Stimulated activated naive B cell treated with anti-CD40 and anti-IgM and Interleukin-4, amounts not matched to agents 10 μg/mL and 1 μg/mL and 100 μg/mL, for 72 hours (primary cell): ENCODE measurements at places on chromosomes 5 and 9.
A peak's percentile ranks its signal among the peaks of the same experiment; 100 is the strongest.

GRCh38 chr5:134736173-134736812, 2.1 kb upstream of the CAMLG start:
- DNase-seq, result no peak

- peak; percentile 82 for DNase-seq
These were observed 16.1 kb upstream of the CRB2 start for GRCh38 chr9:123339666-123340510.

DNA sequence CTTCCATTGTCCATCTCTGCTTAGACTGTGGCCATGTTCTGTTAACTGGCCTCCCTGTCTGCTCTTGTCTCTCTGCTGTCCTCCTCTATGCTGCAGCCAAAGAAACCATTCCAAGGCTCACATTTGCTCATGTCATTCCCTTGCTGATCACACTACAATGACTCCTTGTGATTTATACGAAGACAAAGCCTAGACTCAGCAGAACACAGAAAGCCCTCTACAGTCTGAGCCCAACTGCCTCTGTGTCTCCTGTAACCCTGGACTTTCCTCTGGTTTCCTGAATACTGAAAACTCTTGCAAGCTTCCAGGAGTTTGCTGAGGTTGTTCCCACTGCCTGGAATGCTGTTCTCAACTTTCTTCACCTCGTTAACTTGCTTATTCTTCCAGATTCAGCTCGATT, 191.8 kb downstream of the TMEM38B start:
- no peak for DNase-seq

DNA sequence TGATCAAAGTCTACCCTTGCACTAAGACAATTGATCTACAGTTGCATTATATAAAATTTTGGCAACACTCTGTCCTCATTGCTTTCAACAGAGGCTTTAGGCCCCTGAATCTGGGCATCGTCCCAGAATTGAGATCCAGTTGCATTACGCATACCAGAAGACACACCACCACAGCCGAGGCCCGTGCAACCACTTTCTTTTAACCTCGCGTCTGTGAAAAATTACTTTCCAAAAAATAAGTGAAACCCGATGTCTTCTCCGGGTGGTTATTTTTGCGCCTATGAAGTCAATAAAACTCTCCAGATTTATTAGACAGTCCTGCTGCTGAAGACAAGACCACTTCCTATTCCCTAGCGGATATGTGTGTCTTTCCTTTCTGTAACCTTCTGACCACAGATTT, 52.1 kb upstream of the NFIB start:
- no peak for DNase-seq

DNA sequence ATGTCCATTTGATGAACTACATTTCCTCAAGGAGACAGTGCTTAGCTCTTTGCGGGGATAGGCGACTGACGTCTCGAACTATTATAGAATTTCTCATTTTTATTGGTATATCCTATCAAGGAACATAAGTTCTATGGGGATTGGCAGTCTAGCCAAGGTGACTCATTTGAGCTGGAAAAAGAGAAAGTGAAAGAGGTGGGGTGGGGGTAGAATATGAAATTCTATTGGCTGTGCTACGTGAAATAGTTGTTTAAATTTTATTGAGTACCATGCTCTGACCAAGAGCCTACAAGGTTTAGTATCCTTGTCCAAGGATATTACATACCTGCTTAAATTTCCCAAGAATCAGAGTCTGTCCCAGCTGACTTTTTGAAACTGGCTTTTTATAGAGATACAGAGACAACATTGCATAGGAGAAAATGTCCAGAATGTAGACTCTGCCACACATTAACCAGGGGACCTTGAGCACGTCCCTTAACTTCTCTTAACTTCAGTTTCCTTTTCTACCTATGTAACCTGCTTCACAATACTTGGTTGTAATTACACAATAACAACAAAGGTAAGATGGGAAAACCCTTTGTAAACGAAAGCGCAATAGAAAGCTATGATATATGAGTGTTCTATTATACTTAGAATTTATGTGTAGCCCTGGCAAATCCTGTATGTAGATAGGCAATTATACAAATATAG, 226.4 kb upstream of the WWC1 start:
- no peak for DNase-seq

DNA sequence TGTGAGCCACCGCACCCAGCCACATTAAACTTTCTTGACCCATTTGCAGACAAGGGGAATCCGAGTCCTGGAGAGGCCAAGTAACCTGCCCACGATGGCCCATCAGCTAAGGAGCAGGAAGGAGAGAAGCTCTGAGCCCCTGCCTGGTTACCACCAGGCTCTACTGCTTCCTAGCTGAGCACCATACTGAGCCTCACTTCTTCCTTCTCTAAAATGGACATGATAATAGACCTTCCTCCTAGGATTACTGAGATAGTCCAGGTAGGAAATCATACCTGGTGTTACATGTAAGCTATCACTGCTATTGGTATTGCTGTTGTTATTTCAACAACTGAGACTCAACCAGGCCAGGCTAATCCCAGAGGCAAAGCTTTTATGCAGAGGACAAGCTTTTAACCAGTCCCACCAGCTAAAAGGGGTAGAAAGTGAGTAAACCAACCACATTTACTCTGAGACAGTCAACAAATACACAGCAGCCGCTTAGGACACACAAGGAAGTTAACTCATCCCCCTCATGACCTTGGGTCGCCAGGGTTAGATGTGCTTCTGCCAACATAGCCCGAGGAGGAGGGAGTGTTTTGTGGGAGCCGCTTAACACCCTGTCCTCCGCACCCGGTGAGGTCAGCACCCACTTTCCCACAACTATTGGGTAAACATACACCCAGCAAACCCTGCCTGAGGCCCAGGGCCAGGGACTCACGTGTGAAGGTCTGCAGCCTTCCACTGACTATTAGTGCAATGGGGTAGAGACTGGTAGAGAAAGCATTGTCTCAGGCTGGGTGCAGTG, 20.6 kb upstream of the PTGES start:
- DNase-seq, result no peak
